Stimulated activated CD8-positive, alpha-beta memory T cell treated with anti-CD3 and anti-CD28 coated beads, Interleukin-4, amount 100 ng/mL, for 4 hours (primary cell): ENCODE measurements at places on chromosomes 3 and 15.

DNA sequence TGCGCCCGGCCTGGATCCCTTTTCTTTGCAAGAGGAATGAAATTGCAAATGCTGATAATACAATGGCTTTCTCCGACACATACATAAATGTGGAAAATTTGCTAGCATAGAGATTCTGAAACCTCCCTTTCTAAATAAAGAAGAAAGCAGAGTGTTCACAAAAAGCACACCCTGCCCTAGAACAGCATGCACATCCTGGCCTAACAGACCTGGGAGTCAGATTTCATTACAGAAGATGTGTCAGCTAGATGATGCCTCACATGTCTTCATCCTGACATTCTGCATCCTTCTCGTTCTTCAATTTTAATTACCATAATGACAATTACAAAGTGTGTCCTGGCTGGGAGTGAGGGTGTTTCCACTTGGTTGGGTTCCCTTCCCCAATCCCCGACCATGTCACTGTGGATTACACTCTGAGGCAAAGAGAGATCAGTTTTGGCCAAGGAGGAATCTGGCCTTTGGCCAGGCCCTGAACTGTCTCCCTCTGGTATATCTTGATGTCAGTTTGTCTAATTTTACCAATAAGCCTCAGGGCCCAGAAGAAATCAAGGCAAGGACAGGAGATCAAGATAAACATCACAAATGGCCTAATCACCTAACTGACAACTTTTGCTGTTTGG, 104.9 kb upstream of the SPATA12 start:
- DNase-seq: no peak

DNA sequence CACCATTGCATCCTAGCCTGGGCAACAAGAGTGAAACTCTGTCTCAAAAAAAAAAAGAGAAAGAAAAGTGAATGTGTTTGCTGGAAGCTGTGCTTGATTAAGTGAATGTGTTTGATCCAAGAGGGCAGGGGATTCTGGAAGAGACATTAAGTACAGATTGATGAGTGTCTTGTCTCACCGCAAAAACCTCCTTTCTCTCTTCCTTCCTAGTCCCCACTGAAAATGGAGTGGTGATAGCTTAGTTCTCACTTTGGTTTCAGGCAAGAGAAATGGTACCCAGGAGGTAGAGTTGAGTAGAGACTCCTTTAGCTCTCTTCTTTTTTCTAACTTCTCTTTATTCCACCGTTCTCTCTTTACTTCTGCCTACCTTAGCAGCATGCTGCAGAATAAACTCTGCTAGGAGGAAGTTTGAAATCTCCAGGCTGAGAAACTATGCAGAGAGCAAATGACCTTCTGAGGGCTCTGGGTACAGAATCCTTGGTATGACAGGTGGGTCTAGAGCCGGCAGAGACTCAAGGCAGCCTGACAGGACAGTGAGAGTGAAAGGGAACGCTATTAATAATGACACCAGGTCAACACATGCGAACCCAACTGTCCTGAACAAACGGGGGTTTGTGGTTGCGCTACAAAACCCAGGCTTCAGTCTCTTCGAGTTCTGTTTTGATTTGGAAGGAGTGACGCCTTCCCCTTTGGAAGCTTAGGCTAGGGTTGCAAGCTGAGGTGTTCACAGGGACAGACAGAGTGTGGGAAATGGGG, 74.9 kb downstream of the SMAD3 start:
- no peak for DNase-seq

GRCh38 chr15:74038707-74039655, 43.4 kb downstream of the GOLGA6A start:
- DNase-seq: no peak

- DNase-seq: no peak
These were observed 8.1 kb upstream of the CLDN11 start for GRCh38 chr3:170410428-170411029.

GRCh38 chr3:74426571-74426970, 187.9 kb downstream of the CNTN3 start:
- DNase-seq: no peak

DNA sequence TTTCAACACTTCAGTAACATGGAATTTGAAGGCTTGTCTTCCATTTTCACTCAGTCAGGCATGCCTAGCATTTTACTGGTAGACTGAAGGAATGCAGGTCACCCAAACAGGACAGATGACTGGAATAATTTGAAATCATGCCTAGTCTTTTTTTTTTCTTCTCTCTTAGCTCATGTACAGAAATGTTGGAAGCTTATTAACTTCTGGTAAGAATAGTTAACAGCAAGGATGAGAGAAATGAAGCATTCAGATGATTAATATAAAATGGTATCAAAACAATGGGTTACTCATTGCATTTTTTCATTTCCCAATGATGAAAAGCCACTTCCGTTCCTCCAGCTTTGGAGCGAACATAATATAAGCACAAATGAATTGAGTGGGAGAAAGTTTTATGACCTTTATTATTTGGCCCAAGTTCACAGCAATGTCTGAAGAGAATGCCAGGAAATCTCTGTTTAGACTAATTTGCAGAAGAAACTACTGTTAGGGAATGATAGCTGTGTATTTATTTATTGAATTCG, 431.6 kb upstream of the RASGRP1 start:
- DNase-seq: no peak

DNA sequence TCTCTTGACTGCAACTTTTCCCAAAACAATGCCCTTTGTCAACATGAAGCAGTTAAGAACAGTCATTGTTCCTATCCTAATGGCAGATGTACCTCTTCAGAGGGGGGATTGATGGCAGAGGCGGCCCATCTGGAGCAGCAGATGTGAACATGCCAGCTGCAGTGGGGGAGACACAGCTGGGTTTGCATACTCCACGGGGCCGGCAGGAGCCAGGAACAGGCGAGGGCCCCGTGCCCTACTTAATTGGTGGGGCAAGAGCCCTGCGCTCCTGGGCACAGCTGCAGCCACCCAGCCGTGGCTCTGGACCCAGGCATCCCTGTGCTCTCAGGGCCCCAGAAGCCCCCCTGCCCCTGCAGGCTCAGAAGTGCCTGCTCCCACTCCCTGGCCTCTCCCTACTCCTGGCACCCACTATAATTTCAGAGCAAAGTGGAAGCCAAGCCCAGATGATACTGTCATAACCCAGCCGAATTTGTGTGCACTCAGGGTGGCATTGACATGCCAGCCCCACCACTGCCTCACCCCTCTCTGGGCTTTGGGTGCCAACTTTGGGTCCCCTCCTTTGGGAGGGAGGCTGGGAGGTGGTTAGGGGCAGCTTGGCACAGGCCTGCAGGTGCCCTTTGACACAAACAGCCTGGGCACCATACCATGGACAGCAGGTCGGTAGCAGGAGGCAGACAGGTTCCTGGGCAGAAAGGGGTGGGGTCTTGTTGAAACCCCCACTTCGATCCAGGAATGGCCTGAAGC, 34.6 kb downstream of the ROPN1B start:
- DNase-seq: no peak

DNA sequence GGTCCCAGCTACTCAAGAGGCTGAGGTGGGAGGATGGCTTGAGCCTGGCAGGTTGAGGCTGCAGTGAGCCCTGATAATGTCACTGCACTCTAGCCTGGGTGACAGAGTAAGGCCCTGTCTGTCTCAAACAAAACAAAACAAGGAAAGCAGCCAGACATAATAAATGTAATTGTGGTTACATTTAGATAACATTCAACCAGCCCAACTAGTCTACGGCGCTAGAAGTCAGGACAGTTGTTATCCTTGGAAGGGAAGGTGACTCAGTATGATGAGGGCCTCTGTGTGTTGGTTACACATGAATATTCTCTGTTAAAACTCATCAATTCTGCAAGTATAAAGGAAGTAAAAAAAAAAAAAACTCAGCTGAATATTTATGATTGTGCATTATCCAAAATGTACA, 27.0 kb upstream of the CSPG5 start:
- no peak for DNase-seq

- no peak for DNase-seq
These were observed 851 bp downstream of the AP2M1 start for GRCh38 chr3:184175506-184175905.

DNA sequence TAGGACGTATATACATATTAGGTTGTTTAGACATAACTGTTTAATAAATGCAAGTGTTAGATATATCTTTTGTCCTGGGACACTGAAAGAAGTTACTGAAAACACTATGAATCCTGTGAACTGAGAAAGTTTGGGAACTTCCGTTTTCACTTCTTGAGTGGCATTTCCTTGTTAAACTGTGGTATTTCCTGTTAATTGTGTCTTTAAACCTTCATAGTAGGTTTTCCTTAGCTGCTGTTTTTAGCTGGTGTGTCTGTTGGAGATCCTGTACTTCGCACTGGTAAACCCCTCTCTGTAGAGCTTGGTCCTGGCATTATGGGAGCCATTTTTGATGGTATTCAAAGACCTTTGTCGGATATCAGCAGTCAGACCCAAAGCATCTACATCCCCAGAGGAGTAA, 37.1 kb downstream of the ATP6V1A start:
- DNase-seq: no peak
